ENCODE measurements at places on chromosomes 7 and 10. TPM values are rescaled to one million over a fixed set of nuclear protein-coding genes. Genes with fewer than 3 reads are reported as not detected.
A peak's percentile ranks its signal among the peaks of the same experiment; 100 is the strongest.

The MRLN gene
- total RNA-seq = not detected

DNA sequence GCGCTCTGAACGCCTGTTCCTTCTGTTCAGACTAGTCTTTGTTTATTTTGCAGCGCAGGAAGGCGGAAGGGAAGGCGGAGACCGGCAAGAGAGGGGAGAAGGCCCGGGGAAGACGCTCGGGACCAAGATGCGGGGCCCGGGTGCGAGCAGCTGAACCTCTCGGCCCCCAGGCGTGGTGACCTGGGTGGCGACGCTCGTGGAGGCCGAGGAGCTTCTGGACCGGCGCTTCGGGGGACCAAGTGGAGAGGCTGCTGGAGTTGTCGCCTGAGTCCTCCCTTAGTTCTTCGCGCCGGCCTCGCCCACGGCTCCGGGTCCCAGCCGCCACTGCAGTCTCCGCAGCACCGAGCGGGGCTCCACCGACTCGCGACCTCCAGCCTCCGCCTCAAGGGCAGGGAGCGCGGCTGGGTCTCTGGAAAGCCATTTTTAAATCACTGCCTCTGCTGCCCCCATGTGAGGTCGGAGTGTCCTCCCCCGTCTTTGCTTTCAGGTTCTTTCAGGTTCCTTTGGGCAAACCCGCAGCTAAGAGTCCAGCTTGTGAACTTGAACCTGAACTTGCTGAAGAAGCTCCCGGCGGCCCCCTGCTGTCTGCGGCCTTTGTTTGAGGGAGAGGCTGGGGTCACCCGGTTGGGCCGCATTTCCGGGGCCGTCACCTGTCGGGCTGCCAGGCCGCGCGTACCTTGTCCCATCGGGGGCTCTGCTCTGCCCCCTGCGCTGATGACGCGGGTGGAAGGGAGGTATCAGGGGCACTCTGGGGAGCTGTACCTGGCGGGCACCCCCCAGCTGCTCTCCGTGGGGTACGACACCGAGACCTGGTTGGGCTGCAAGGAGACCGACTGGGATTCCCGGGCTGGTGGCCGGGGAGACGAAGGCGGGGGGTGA is 136.0 kb downstream of the KIF20B start:
- peak; percentile 60 for DNase-seq
- H3K27me3 ChIP-seq = no peaks in the 10 kb centered on the region
- H3K27ac ChIP-seq = peak overlapping the region; percentile 76
- peaks cover 4% of the 10 kb centered on the region for H3K4me1 ChIP-seq
- no peaks in the 10 kb centered on the region for H3K36me3 ChIP-seq

DNA sequence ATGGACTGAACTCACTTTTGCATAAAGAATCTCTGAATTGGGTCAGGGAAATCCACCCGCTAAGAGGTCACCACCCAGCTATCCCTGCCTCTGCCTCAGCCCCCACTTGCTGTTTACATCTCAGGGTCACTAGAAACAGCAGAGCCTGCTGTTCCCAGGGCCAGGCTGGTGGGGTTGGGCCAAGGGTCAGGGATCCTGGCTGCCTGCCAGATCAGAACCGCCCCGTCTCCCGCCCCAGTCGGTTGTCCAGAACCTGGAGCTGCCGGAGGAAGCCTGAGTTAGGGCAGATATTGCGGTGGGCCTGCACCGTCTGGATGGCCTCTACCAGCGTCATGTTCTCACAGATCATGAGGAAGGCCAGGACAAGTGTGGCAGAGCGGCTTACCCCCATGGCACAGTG is 17.0 kb upstream of the SAMD8 start:
- H3K4me1 ChIP-seq = peaks cover under 1% of the 10 kb centered on the region
- H3K27ac ChIP-seq = no peak overlapping the region
- no peak overlapping the region for H3K4me3 ChIP-seq
- no peaks in the 10 kb centered on the region for H3K27me3 ChIP-seq
- no peak for DNase-seq

The TMEM184A gene
- 4.3 TPM for total RNA-seq

- no peak for DNase-seq
- no peaks in the 10 kb centered on the region for H3K4me1 ChIP-seq
- no peaks in the 10 kb centered on the region for H3K36me3 ChIP-seq
- H3K27me3 ChIP-seq = no peaks in the 10 kb centered on the region
Measured at GRCh38 chr7:96441436-96442084, 119.7 kb upstream of the SLC25A13 start.

The BMPER gene
- total RNA-seq = 7.4 TPM

Measured in lower lobe of right lung (tissue), 2 donors.